Activated CD8-positive, alpha-beta T cell treated with anti-CD3 and anti-CD28 coated beads for 36 hours (primary cell): ENCODE measurements at places on chromosomes 6 and 20.
A peak's percentile ranks its signal among the peaks of the same experiment; 100 is the strongest.

DNA sequence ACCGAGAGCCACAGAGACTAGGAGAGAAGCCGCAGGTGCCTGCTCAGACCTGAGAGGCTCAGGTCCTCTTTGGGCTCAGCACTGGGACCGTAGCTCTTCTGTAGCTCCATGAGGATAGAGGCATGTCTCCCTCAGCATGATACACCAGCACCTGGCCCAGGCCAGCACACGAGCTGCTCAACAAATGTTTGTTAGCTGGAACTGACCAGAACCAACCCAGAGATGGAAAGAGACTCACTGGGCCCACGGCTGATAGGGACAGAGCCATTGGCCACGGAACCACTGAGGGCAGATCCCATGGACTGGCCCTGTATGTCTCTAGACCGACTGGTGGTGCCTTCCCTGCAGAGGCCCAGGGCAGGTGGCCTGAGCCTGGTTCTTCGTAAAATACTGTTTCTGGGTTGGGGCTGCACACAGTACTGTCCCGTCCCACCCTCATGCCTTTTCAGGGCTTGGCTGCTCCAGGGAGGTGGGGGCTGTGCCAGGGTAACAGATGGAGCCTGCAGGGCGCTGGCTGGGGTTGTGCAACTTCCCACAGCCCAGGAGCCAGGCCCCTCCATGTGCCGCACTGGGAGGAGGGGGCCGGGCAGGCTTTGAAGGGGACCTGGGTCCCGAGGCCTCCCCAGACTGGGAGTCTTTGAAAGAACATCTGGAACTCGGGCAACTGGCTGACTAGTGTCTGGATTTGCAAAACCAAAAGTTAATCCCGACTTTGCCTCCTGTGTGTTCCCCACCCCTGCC lies 5.2 kb downstream of the C20orf204 start:
- DNase-seq, result no peak

GRCh38 chr6:110545081-110545872 lies 68.9 kb upstream of the SLC22A16 start:
- DNase-seq, result no peak

DNA sequence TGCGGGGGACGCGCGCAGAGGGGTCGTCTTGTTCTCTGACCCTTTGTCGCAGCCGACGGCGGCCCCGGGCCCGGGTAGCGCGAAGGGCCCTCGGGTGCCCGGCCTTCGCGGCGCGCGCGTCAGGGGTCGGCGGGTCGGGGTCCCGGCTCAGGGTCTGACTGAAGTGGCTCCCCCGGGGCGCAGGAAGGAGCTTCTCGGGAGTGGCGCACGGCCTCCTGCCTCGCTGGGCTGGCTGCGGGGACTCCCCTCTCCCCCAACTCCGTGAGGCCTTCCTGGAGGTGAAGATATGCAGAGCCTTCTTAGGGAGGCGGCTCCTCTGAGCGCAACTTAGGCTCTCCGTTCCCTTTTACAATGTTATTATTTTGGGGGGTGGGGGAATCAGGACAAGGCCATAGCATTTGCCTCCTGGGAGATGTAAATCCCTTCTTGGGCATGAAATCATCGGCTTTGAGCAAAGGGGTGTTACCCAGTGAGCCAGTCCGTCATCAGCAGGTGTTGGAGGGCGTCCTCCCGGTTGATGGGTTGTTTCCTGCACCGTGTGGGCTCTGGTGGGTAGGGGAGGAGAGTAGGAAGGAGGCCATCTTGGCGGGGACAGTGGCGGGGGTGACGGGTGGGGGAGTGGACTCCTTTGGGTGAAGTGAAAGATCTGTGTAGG lies 523 bp downstream of the CDS2 start:
- DNase-seq, result peak; percentile 88

GRCh38 chr20:36654506-36654905 lies 8.5 kb upstream of the SLA2 start:
- DNase-seq, result no peak

DNA sequence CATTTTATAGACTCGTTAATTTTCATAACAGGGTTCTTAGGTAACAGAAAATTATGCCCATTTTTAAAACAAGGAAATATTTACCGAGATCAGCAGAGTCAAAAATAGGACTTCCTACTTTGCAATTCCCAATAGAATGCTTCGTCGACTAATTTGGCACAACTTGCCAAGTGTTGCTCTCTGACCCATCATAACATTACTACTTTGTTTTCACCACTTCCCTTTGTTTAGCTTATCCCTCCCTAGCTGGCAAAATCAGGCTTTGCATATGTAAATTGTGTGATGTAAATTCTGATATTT lies 914 bp upstream of the RANBP9 start:
- DNase-seq, result no peak

GRCh38 chr20:8756410-8756809 lies 312.5 kb upstream of the PLCB4 start:
- DNase-seq, result no peak
